ENCODE measurements at places on chromosomes 1 and 21.
A peak's percentile ranks its signal among the peaks of the same experiment; 100 is the strongest.

GRCh38 chr1:18549906-18550305 lies 69.2 kb downstream of the KLHDC7A start:
- DNase-seq: no peak

DNA sequence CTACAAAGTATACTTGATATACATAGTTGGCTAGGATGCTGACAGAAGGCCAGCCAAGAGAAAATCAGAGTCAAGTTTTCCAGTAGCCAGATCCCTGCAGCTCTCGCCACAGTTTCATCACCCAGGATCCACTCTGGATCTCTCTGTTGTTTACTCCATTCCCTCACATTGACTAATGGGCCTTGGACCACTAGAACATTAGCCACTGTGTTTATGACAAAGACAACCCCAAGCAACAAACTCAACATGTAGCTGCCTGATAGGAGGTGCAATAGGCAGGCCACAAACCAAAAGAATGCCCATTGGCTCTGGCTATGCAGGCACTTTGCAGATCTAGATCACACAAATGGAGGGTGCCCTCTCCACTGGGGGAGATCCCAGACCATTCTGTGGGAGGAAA lies 44.2 kb downstream of the ARHGEF11 start:
- DNase-seq: peak; percentile 11

DNA sequence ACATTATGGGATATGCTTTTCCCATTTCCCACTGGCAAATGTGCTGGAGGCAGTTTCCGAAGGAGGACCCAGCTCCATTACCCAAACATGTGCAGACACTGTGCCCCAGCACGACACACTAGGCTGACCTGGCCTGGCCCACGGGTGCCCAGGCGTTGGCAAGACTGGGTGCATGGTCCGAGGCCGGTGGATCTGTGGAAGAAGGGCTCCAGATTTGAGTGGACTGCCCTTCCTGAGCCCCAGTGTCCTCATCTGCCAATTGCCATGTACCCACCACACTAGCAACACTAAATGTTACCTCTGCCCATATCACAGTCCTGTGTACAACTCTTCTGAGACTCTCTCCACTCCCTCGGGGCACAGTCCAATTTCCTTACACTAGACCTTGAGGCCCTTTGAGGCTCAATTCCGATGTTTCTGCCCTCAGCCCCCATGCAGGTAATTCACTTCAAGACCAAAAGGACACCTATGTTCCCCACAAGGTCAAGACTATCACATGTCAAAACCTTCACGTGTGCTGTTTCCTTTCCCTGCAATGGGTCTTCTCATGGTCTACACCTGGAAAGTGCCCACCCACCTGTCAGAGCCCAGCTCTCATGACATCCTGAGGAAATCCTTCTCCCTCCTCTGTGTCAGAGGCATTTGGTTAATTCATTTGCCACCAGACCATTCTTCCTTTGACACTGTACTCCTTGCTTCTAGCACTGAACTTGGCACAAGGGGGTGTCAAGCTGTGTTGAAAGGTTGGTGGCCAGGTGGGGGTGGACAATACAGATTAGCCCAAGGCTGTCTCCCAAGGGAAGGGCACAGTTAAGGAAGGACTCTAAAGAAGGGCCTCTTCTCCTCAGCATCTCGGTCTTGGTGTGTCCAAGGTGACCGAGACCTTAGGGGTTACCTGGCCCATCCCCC lies 124.9 kb downstream of the DMRTB1 start:
- no peak for DNase-seq

GRCh38 chr1:7808253-7808844 lies 24.3 kb downstream of the PER3 start:
- DNase-seq: peak; percentile 41

GRCh38 chr1:174800216-174800851 lies 199.4 kb upstream of the CACYBP start:
- DNase-seq: no peak

GRCh38 chr1:222785529-222785928 lies 29.3 kb upstream of the DISP1 start:
- no peak for DNase-seq

DNA sequence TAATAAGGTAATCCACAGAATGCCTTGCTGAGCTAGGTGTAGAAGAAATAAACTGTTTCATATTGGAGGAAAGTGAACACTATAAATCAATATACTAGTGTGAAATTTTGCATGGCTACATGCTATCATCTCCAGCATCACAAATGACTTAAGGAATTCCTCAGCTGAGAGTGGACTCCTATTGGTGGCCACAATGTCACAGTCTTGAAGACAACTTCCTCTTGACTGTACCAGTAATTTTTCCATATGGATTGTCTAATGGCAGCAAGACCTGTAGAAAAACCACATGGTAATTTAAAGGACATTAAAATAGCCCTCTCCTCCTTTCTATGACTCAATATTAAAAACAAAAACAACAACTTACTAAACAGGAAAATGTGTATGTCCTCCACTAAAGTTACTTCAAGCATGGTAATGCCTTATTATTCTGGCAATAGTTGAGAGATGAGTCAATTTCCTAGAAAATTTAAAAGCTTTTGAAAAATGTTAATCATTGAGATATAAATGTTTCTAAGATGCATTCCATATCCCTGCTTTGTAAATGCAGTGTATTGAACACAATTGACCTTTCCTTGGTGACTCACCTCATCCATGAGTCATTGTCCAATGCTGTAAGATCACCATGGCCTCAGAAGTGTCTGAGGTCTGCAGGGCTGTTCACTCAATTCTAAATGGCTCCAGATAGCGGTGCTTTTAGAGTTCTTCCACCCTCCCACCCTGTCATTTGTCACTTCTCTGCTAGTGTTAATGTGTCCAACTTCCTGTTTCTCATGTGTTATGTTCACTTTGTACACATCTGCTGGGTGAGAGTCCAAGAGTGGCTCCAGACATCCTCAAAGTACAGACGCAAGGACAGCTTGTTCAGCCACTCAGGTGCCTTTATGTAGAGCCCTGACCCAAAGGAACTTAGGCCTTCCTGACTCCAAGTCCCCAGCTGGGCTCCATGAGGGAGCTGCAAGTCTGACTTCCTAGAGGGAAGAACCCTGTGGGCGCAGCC lies 32.8 kb upstream of the DNASE2B start:
- DNase-seq: peak; percentile 99

GRCh38 chr1:110494522-110495406 lies 24.2 kb downstream of the KCNA10 start:
- DNase-seq: no peak

DNA sequence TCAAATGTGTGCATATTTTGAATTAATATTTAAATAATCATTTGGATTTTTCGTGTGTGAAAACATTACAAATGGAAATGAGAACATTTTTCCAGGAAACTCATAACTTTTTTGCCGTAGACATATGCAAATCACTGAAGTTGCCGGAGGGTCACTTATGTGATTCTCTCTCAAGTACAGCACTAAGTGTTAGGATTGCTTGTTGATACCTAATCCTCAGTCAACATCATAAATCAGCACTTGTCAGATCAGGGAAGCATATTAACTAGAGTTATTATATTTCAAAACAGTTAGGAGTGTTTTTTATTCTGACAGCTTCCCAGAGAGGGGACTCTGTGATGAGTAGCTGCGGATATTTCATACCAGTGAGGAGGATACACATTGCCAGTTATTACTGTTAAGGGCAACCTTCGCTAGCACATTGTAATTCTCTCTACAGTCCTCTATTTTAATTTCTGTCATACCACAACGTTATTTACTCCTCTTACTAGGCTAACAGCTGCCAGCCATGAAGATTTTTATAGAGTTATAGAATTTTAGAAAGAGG lies 41.5 kb downstream of the NCAM2 start:
- no peak for DNase-seq

GRCh38 chr1:8523666-8524206 lies 205.8 kb downstream of the SLC45A1 start:
- DNase-seq: no peak

Measured in EH (cell line).